ENCODE measurements at places on chromosomes 13 and 19.

DNA sequence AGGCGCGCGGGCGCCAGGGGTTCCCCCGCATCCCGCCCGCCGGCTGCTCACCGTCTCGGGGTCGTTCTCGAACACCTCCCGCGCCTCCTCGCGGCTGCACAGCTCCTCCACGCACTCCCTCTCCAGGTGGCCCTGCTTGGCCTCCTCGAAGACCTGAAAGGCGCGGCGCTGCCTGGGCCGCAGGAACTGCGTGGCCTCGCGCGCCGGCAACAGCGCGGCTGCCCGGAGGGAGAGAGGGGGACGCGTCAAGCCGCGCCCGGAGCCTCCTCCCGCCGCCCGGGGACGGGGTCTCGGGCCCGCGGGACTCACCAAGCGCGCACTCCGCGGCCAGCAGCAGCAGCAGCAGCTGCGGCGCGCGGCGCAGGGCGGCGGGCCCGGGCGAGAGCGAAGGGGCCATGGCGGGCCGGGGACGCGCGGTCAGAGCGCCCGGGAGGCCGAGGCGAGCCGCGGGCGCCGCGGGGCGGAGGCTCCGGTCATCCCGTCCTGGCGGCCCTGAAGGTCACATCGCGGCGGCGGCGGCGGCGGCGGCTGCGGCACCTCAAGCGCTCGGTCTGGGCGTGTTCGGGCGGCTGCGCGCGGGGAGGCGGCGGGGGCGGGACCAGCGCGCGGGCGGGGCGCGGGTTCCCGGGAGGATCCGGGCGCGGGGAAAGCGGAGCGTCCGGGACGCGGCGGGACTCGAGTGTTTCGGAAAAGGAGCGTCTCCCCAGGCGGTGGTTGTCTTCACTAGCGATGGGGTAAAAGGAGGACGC, at the start of gene GAS6:
Gene GAS6, minus strand, starts transcription at position 553 of the 749 bp plus-strand sequence. Its CDS starts 156 bp downstream, at position 397.
- DNase-seq: no peak

DNA sequence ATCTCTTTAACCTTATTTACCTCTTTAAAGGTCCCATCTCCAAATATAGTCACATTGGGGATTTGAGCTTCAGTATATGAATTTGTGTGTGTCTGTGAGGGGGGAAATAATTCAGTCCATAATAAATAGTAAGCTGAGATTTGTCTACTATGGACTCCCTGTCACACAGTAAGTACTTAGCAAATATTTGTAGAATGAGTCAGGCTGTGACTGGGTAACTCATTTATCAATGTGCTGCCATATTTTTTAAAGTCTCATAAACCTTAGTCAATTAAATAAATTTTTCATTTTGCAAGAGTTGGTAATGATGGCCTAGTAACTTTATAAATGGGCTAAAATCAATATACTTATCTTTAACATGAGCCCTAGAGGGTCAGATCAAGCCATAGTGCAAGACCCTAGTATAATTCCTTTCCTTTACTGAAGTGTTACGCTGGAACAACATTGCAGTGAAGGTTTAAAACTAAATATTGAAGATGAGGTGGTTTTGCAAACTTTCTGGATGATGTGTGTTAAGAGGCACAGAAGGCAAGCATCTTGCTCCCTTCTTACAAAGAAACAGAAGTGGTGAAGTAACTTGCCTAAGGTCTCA, 305.1 kb downstream of the KCNRG start:
- DNase-seq: no peak

GRCh38 chr13:44302940-44303575, 70.6 kb upstream of the SERP2 start:
- DNase-seq: no peak

DNA sequence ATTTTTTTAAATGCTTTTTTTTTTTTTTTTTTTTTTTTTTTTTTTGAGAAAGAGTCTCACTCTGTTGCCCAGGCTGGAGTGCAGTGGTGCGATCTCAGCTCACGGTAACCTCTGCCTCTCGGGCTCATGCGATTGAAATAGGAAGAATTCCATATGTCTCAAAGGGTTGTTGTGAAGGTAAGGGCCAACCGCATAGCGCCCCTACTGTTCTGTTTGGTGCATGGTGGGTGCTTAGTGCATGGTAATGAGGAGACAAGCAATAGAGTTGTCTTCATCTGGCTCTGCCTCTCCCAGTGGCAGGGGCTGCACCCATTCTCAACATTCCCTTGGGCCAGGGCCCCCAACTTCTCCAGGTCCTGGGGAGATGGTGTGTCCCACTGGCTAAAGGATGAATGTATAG, 68.7 kb downstream of the RASL11A start:
- DNase-seq: peak; percentile 56

GRCh38 chr13:40480915-40481516, 185.4 kb downstream of the FOXO1 start:
- no peak for DNase-seq

DNA sequence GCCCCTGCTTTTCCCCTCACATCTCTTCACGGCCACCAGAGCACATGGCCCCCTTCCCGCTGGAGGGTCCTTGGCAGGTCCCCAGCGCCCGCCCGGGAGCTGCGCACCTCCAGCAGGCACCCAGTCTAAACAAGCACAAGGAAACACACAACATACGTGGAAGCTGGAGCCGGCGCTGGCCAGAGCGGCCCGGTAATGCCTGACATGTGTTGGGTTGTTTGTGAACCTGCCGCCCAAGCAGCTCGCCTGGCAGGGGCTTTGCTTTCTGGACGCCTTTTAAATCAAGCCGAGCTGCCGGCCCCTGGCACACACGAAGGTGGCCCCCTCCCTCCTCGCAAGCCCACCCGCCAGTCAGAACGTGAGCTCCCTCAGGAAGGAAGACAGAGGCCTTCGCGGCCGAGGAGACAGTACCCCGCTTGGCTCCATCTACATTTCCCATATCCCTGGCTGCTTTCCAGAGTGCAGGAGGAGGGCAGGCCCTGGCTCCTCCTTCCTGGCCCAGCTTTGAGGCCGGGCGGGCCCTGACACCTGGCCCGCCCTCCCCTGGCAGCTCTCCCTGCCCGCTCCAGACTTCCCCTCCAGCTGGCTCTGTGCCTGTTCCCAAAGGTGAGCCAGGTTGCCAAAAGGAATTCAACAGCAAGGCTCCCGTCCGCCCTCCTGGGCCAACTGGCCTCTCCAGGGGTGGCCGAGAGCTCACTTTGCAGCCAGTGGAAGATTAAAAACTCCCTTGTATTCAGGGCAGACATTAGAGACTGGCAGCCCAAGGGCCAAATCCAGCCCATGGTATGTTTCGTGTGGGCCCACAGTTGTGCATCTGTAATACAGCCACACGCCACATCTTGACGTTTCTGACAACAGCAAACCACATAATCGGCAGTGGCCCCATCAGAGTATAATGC, 28.7 kb downstream of the COMP start:
- no peak for DNase-seq

GRCh38 chr19:49879243-49879963, 1.9 kb downstream of the TBC1D17 start:
- peak; percentile 56 for DNase-seq

GRCh38 chr19:13788991-13789390, 6.3 kb upstream of the ZSWIM4 start:
- peak; percentile 50 for DNase-seq

- peak; percentile 3 for DNase-seq
Observed at GRCh38 chr19:44476559-44477408, 23.5 kb downstream of the ZNF180 start.

GRCh38 chr13:95955719-95956118, 97.5 kb downstream of the UGGT2 start:
- no peak for DNase-seq

- peak; percentile 89 for DNase-seq
Observed at GRCh38 chr19:7533925-7534480, 1.5 kb upstream of the PNPLA6 start.

DNA sequence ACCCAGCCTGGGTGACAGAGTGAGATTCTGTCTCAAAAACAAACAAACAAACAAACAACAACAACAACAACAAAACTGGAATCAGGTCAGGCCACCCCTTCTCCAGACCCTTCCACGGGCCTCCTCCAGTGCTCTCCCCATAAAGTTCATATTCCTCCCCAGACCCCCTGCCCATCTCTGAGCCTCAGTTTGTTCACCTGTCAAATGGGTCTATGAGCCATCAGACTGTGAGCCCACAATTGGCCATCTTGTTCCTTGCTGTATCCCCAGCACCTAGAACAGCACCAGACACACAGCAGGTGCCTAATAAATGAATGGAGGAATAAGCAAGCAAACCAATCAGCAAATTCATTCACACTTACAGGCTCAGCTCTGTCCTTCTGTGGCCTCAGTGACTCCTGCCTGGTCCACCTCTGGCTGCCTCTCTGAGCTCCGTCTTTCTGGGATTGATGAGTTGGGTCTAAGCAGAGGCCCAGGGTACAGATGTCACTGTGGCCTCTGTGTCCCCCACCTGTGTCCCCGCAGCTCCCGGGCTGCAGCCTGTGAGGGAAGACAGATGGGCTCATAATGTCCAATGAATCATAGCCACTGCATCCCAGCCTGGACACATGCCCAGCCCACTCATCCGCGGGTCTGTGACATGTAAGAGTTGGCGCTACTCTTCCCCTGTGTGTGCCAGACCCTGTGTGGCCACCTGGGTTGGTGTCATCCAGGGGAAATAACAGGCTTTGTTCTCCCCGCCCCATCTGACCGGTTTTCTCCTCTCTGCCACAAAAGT, 19.6 kb upstream of the PTPRS start:
- DNase-seq: no peak

GRCh38 chr19:5882421-5882968, 12.2 kb upstream of the FUT5 start:
- no peak for DNase-seq

Measured in activated CD4-positive, alpha-beta T cell treated with anti-CD3 and anti-CD28 coated beads, Interleukin-10, Interleukin-2, amounts not matched to agents 100 ng/mL and 50 ng/mL, durations not matched to agents 16 hours and 8 hours (primary cell).